ENCODE measurements at places on chromosomes 12 and 14.

- no peak for DNase-seq
Observed at GRCh38 chr12:116744766-116745165, 6.7 kb downstream of the RNFT2 start.

DNA sequence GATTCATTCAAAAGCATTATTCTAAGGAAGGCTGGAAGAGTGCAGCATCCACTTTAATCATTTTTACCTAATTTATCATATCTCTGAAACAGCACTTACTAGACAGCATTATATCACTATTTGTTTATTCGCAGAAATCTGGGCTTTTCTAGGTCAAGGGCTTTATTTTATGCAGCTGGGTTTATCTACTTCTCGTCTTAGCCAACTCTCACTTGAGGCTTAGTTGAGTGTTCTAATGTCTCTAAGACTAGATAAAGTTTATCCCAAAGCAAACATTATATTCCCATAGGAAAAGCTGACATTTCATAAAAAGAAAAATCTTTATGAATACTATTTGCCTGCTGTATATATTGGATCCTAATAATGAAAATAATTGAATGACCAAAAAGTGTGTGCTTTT lies 720.8 kb upstream of the FLRT2 start:
- DNase-seq: no peak

GRCh38 chr14:100862277-100862676 lies 36.4 kb downstream of the MEG3 start:
- no peak for DNase-seq

DNA sequence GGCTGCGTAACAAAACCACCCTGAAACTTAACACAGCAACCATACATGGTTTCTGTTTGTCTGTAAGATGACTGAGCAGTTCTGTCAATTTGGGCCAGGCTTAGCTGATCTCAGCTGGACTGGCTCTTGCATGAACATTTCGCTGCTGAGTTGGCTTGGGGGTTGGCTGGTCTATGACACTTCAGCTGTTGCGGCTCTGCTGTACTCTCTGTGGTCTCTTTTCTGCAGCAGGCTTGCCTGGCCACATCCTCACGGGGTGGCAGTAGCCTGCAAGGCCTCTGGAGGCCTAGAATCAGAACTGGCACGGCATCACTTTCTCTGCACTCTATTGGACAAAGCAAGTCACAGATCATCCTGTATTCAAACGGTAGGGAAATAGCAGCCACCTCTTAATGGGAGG lies 216.2 kb downstream of the BCL11B start:
- no peak for DNase-seq

DNA sequence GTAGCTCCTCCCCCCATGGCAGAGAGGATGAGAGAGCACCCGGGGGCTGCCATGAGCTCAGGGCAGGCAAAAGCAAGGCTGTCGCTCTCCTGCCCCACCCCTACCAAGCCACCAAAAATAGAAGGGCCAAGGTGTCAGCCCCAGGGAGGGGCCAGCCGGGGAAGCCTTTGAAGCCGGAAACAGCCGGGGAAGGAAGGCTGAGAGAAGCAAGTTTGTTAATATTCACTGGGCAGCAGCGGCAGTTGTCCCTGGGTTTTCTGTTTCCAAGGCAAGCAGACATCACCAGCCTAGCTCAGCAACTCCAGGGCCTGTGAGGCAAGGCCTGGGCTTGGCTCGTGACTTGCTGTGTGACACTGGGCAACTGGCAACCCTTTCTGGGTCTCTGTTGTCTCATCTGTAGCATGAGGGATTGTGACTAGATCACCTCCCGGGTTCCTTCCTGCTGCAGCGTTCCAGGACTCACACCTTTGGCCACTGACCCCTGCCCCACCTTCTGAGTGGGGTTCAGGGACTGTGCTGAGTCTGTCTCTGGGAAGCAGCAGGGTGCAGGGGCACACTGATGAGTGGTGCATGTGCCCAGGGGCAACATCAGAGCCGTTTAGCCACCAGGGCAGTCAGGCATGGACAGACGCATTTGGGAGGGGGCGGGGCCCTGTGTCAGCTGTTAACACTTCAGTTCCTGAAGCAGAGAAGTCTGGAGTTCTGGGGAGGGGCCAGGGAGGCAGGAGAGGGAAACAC lies 24.3 kb downstream of the SYNDIG1L start:
- DNase-seq: peak; percentile 55

DNA sequence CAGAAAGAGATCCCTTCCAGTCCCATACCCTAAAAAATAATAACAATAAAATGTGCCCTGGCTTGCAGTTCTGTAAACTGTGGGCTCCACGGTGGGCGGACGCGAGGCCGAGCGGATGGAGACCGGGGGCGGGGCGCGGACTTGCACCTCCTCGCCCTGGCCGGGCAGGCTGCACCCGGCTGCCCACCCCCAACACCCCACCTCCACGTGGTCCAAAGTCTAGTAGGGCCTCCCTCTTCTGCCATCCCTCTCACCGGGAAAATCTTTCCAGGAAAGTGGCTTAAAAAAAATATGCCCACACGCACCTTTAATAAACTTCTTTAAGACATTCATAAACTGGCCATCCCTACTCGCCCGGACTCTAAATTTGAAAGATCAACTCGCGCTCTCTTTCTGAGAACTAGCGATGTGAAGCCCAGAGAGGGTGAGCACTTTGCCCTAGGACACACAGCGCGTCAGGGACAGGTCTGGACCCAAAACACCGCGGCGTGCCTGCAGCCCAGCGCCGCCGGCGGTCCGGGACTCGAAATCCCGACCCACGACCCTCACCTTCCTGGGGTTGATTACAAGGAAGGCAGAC lies 1.9 kb upstream of the BCL11B start:
- DNase-seq: no peak

DNA sequence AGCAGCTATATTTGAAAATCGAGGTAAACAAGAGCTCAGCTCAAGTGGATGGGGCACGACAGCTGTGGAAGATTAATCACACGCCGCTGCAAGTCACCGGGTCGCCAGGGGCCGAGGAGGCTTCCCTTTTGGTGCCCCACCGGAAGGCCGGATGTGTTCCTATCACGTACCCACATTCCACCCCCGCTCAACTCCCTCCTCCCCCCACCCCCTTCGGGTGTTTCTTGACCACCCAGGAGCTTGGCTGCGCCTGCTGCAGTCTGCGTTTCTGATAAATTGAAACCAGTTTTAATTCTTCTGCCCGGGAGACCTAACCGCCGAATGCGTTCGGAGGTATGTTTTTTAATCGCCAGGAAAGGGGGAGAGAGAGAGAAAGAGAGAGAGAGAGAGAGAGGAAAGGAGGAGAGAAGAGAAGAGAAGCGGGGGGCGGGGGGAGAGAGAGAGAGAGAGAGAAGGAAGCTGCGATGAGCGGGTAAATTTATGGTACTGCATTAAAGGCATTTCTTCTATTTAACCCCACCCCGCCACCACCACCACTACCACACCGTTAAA lies 1.8 kb downstream of the SLC8A3 start:
- DNase-seq: no peak
